ENCODE measurements at places on chromosomes 7 and 10.

DNA sequence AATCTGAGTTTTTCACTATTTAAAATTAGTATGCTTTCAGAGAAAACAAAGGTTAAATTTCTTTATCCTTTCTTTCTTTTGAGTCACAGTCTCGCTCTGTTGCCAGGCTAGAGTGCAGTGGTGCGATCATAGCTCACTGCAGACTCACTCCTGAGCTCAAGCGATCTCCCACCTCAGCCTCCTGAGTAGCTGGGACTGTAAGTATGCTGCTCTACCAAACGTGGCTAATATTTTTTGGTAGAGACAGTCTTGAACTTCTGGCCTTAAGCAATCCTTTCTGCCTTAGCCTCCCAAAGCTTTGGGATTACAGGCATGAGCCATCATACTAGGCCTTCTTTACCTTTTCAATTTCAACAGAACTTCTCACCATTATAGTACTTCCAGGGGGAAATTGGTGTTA is 113.7 kb downstream of the TRIM24 start:
- no peak for DNase-seq

DNA sequence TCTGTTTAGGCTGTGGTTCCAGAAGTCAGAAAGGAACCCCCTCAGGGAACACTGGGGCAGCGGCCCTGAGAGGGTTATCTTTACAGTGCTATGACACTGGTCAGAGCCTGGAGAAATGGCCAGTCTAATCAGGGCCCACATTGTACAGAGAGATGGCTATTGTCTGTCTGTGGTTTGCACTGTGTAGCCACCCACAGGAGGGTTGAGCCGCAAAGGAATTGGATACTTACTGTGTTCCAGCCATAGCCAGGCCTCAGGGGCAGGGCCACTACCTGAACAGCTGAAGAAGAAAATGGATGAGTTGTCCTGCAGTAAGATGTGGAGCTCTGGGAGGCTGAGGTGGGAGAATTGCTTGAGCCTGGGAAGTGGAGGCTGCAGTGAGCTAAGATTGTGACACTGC is 47.5 kb upstream of the PODXL start:
- no peak for DNase-seq

DNA sequence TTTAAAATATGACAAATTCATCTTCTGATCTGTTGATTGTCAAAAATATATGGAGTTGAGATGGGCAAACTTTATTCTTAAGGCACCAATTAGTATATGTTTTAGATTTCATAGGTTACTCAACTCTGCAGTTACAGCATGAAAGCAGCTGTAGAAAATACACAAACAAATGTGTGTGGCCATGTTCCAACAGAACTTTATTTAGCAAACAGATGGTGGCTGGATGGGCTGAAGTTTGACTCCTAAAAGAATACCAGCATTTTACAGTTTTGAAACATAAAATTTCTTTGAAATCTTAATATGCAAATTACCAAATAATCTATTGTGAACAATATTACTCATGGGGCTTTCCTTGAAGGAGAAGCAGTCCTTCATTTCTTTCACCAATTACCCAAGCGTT is 1206.0 kb upstream of the LRRTM3 start:
- no peak for DNase-seq

DNA sequence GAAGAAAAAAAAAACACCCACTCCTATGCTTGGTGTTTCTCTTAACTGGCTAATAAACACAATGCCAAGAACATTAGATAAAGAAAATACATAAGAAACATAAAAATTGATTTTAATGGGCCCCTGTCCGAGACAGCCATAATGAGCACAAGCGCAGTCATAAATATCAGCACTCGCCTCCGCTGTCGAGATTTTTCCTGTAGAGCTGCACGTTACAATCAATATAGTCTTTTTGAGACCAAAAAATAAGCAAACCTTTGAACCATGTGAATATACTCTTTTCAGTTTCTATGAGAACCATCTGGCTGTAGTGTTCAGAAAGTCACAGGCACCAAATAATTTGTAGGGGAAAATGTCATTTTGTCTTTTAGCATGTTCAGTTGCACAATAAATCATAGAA is 70.1 kb downstream of the MGMT start:
- DNase-seq: no peak

GRCh38 chr7:23234569-23235296 is 11.8 kb upstream of the GPNMB start:
- DNase-seq: no peak

- no peak for DNase-seq
Measured at GRCh38 chr10:83605783-83606630, 533.3 kb upstream of the GHITM start.

- no peak for DNase-seq
Measured at GRCh38 chr10:48573045-48573444, 31.8 kb downstream of the ARHGAP22 start.

GRCh38 chr10:4488904-4489303 is 337.1 kb upstream of the AKR1E2 start:
- DNase-seq: no peak

- no peak for DNase-seq
Measured at GRCh38 chr10:75029857-75030256, 81.6 kb upstream of the SAMD8 start.

DNA sequence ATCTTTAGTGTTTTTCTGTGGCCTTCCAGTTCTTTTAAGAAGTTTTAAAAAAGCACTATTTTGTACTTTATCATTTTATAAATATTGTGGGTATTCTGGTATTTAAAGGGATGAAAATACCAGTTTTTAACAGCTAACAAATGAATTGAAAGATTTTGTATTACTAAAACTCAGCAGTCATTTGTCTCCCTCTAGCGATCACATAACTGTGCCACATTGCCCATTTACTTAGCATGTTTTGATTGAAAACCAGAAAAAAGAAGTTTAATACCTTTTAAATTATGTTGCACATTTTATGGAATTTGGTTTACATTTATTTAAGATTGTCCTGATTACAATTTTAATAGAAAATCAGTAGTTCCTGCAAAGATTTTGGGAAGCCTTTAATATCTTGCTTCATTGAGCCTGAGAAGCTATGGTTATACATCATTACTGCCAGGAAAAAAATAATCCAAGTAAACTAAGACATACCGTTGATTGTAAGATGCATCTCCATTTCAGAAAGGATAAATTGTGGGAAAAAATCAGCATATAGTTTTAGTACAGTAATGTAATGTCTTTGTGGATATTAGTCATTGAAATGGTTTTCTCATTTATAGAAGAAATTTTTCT is 34.9 kb downstream of the TAX1BP1 start:
- no peak for DNase-seq

GRCh38 chr7:77368974-77369373 is 47.2 kb downstream of the GSAP start:
- DNase-seq: no peak

DNA sequence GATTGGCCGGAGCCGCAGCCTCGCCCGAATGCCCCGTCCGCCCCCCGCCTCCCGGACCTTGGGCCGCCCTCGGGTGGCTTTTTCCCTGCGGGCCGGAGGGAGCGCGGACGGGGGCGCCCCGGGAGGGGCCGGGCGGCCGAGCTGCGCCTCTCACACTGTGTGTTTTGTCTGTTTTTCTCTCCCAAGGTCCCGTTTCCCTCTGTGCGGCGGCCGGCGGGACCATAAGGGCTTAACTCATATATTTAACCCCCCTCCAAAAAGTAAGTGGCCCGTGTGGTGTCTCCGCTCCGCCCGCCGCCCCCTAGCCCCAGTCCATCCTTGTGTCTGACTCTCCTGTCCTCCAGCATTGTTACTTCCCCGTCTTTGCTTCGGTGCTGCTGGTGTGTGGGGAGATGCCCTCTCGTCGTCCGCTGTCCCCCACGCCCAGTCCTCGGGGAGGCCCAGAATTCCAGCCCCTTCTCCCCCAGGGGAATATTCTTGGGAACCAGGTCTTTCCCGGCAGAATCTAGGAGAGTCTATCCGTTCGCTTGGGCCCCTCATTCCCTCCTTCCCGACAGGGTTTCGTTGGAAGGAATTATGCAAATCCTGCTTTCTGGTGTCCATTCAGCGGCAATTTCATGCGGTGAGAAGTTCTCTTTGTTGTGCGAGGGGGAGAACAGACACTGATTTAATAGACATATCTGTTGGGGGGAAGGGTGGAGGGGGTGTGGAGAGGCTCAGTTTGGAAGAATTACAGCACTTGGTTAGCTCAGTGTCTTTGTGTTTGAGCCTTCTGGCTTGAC is 1.3 kb downstream of the LCOR start:
- no peak for DNase-seq

DNA sequence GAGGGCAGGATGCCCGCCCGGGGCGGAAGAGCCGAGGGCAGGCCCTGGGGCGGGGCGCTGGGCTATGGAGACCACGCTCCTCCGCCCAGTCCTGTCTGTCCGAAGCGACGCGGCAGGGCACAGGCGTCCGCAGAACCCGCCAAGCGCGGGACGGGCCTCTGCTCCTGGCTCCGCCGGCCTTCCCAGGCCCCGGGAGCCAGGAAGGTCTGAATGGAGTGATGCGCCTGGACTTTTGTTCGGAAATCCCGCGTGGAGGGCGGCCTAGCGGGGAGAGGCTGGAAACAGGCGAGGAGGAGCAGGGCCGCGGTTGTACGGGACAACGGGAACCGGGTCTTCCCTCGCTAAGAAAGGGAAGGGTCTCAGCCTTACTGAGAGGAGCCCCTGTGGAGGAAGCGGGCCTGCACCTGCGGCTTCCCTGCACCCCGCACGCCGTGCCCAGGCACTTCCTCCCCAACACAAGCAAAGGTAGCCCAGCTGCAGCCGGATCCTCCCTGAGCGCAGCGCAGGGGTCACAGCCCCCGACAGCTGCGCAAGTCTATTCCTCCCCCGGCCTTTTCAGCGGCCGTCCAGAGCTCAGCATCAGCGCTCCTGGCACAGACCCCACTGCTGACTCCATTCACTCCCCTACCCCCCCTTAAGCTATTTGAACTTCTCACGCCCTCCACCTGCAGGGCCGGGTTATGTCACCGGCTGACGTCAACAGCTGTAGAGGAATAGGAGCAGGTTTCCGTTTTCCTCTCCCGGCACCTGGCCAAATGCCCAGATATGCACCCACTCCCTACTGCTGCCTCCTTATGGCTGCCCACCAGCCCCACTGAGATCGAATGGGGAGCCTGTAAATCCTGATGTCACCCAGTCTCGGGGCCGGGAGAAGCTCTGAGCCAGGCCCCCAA is 143.2 kb upstream of the RET start:
- DNase-seq: no peak

GRCh38 chr10:32149252-32149955 is 93.2 kb upstream of the KIF5B start:
- peak; percentile 26 for DNase-seq

- no peak for DNase-seq
Measured at GRCh38 chr7:133081119-133081598, 731 bp downstream of the CHCHD3 start.

- no peak for DNase-seq
Measured at GRCh38 chr10:124539935-124540641, 78.5 kb downstream of the LHPP start.

- DNase-seq: no peak
Measured at GRCh38 chr7:830069-830468, 2.2 kb upstream of the SUN1 start.

GRCh38 chr7:37759526-37759925 is 76.0 kb downstream of the GPR141 start:
- DNase-seq: no peak

DNA sequence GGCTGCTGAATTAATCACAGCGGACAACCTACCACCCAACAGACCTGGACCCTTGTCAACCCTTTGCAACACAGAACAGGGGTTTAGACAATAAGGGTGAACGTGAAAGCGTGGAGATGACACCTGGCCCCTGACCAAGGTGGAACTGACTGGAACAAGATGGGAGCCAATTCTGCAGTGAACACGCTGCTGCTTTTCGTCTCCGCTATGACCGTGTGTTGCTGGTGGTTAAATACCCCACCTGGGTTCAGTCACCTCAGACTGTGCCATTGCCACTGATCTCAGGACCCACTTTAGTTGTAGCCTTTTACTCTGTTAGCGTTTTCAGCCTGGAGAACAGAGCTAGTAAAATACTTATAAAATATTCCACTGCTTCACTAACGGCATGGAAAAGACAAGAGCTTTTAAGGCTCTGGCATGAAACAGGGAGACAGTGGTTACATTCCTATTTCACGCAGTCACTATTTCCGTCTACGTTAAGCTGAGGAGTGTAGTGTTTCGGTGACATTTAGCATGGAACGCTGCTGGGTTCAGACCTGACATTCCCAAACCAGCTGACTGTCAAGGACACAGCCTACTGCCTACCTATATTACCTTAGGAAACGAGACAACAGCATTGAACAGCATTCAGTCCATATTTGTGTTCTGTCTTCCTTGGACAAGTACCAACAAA is 119.5 kb upstream of the PRSS1 start:
- no peak for DNase-seq

DNA sequence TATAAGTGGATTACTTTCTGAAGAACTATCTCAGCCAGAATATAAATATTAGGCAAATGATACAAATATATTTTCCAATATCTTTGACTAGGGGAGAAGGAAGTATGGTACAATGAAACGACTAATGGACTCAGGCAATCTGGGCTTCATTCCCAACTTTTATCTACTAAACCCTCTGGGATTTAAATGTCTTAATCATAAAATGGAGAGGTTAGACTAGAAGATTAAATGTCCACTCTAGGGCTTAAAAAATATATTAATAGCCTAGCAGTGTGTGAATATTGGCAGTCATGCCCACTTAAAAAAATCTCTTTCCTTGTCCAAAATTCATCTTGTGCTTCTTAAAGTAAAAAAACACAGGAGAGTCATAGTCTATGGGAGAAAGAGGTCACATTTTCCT is 98.3 kb downstream of the CTTNBP2 start:
- DNase-seq: no peak

DNA sequence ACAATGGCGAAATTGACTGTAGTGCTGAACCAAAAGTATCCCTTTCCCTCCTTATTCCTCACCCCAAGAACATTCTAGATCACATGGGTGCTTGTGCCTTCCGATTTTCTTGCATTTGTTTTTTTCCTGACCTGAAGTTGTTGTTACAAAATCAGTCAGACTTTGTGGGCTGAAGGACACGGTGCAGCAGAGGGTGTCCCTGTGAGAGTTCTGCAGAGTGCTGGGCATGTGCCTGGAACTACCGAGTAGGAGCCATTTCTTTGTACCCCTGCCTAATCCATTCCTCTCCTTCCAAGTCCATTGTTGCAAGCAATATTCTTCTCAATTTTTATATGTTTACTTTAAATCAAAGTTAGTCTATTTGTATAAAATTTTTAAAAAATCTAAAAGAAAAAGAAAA is 35.3 kb upstream of the GJD4 start:
- no peak for DNase-seq

GRCh38 chr10:86592413-86592812 is 61.9 kb upstream of the OPN4 start:
- DNase-seq: no peak

DNA sequence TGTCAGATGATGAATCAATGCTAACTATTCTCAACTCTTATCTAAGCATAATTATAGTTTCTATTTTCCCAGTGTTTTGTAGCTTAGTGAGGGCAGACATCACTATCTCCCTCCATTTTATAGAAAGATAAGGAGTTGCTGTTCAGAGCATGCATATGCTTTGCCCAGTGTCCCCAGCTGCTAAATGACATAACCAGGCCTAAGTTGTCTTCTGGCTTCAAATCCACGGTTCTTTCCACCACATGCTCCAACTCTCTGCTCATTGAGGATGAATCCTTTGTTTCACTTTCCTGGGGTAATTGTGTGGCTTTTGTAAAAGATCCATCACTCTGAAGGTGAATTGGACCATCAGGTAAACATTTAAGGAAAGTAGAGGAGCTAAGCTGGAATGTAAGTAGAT is 134.0 kb downstream of the SNX10 start:
- DNase-seq: no peak

All from fibroblast of skin of left quadriceps (primary cell).